ENCODE measurements at places on chromosomes 1 and 21.

DNA sequence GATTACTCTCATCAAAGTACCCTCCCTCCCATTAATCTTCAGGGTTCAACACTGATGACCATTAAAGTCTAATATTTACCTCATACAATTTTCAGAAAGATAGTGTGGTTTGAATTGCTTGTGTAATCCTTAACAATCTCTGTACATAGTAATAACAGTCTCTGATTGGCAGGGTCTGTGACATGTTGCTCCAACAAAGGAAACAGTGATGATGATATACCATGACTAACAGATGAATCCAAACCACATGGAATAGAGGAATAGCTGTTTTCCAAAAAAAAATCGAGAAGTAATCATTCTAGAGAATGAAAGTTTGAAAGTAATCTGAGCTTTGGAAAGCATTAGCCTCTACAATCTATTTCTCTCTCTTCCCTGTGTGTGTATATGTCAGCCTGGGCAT is 610.1 kb upstream of the NEGR1 start:
- H3K4me3 ChIP-seq = no peak overlapping the region
- no peaks in the 10 kb centered on the region for H3K4me1 ChIP-seq
- H3K27me3 ChIP-seq = no peaks in the 10 kb centered on the region
- no peak for DNase-seq

DNA sequence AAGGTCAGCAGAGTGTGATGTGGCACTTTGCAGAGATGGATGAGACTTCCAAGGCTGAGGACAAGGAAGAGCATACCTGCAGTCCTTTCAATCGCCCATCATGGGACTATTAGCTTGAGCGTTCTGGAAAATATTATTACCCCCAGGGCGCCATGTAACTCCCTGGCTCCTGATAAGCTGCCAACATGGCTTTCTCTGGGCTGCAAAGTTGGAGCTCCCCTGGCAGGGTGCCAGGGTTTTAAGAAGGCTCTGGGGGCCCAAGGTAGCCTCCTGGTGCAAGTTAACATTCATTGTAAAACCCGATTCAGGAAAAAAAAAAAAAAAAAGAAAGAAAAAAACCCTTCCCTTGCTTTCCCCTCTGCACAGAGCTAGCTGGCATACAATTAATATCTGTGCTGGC is 196.7 kb downstream of the PBX1 start:
- no peak overlapping the region for H3K4me3 ChIP-seq
- H3K27me3 ChIP-seq = no peaks in the 10 kb centered on the region
- H3K36me3 ChIP-seq = peaks cover 1% of the 10 kb centered on the region
- H3K27ac ChIP-seq = no peak overlapping the region
- peaks cover 7% of the 10 kb centered on the region for H3K4me1 ChIP-seq

GRCh38 chr1:83673312-83673711 is 325.6 kb downstream of the TTLL7 start:
- no peak for DNase-seq
- no peak overlapping the region for H3K27ac ChIP-seq
- H3K4me3 ChIP-seq = no peak overlapping the region
- H3K36me3 ChIP-seq = peaks cover 8% of the 10 kb centered on the region
- H3K27me3 ChIP-seq = no peaks in the 10 kb centered on the region

- no peak for DNase-seq
- no peaks in the 10 kb centered on the region for H3K36me3 ChIP-seq
- no peaks in the 10 kb centered on the region for H3K4me1 ChIP-seq
- H3K27ac ChIP-seq = no peak overlapping the region
- no peaks in the 10 kb centered on the region for H3K27me3 ChIP-seq
Measured at GRCh38 chr1:78894811-78895210, 111.7 kb downstream of the ADGRL4 start.

DNA sequence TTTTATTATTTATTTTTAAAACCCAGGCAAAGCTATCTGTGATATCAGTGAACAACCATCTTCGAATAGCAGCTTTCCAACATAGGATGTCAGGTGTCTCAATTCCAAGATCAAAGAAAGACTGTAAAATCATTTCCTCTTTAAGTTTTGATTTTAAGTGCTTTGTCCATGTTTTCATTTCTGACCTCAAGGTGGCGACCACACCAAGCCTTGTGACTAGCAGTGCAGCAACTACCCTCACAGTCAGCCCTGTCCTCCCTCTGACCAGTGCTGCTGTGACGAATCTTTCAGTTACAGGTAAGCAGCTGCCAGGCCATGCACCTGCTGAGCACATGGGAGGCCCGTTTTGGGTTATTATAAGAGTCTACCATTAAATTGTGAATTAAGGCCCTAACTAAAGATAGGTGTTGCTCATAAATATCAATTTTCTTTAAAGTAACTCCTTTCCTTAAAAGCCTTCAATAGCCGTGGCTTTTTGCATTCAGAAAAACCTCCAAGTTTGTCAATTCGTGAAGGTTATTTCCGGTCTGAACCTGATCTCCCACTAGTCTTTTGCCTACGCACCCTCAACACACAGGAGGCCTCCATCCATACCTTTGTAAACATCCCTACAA is 117.0 kb downstream of the CD247 start:
- H3K27ac ChIP-seq = no peak overlapping the region
- no peak overlapping the region for H3K4me3 ChIP-seq
- no peaks in the 10 kb centered on the region for H3K27me3 ChIP-seq
- H3K4me1 ChIP-seq = no peaks in the 10 kb centered on the region

GRCh38 chr1:187948170-187948794 is 1119.5 kb downstream of the PLA2G4A start:
- DNase-seq = no peak
- no peaks in the 10 kb centered on the region for H3K4me1 ChIP-seq
- no peak overlapping the region for H3K4me3 ChIP-seq
- H3K27ac ChIP-seq = no peak overlapping the region
- H3K27me3 ChIP-seq = no peaks in the 10 kb centered on the region

GRCh38 chr1:186978596-186979556 is 150.1 kb downstream of the PLA2G4A start:
- H3K27ac ChIP-seq = no peak overlapping the region
- DNase-seq = no peak
- H3K4me1 ChIP-seq = peaks cover 2% of the 10 kb centered on the region
- H3K4me3 ChIP-seq = no peak overlapping the region
- no peaks in the 10 kb centered on the region for H3K27me3 ChIP-seq
- H3K36me3 ChIP-seq = no peaks in the 10 kb centered on the region

DNA sequence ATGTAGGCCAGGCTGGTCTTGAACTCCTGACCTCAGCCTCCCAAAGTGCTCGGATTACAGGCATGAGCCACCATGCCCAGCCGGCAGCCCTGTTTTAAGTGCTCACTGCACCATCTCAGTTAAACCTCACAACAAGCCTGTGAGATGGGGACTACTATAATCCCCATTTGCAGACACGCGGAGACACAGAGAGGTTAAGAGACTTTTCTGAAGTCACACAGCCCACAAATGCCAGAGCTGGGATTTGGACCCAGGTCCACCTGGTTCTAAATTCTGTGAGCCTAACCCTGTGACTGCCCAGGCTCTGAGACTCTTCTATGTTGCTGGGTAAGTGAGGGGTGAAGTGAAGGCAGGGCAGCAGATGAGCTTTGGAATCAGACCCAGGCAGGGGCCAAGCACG is 6.4 kb downstream of the PADI1 start:
- H3K4me1 ChIP-seq = no peaks in the 10 kb centered on the region
- no peaks in the 10 kb centered on the region for H3K27me3 ChIP-seq
- no peak overlapping the region for H3K27ac ChIP-seq
- DNase-seq = no peak
- H3K4me3 ChIP-seq = no peak overlapping the region

- no peaks in the 10 kb centered on the region for H3K27me3 ChIP-seq
- no peaks in the 10 kb centered on the region for H3K36me3 ChIP-seq
- DNase-seq = no peak
- H3K27ac ChIP-seq = no peak overlapping the region
- peaks cover 4% of the 10 kb centered on the region for H3K4me1 ChIP-seq
Measured at GRCh38 chr1:197842646-197843045, 59.8 kb upstream of the C1orf53 start.

DNA sequence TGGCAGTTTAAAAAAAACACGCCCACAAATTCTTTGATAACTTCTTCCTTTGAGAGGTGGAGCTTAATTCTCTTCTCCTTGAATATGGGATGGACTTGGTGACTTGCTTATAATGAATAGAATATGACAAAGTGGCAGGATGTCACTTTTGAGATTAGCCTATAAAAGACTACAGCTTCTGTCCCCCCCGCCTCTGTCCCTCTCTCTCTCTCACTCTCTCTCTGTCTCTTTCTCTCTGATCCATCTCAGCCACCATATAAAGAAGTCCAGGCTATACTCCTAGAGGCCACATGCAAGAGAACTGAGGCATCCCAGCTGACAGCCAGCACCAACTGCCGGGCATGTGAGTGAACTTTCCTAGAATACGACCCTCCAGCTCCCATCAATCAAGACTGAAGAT is 7.7 kb upstream of the DMBX1 start:
- H3K4me3 ChIP-seq = no peak overlapping the region
- no peaks in the 10 kb centered on the region for H3K36me3 ChIP-seq
- H3K27me3 ChIP-seq = peaks cover 20% of the 10 kb centered on the region

DNA sequence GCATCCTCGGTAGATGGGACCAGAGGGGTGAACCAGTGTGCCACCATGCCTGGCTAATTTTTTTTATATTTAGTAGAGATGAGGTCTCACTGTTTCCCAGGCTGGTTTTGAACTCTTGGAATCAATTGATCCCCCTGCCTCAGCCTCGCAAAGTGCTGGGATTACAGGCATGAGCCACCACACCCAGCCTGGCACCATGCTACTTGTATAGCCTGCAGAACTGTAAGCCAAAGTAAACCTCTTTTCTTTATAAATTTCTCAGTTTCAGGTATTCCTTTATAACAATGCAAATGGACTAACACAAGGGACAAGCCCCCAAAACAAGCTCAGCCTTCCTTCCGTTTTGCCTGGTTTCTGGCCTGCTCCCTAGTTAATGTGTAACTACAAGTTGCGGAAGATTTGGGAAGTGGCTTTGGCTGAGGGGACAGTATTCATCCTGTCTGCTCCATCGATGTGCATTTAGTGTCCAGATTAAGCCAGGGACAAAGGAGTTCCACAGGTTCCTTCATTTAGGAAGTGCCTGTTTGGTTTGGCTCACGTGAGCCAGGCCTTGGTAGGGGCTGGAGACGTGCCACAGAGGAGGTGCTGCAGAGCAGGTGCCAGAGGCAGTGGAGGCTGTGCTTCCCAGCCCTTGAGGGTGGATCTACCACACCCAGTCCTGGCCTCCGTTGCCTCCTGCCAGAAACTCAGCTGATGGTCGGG is 4.4 kb downstream of the AVPR1B start:
- H3K4me1 ChIP-seq = no peaks in the 10 kb centered on the region
- DNase-seq = no peak

DNA sequence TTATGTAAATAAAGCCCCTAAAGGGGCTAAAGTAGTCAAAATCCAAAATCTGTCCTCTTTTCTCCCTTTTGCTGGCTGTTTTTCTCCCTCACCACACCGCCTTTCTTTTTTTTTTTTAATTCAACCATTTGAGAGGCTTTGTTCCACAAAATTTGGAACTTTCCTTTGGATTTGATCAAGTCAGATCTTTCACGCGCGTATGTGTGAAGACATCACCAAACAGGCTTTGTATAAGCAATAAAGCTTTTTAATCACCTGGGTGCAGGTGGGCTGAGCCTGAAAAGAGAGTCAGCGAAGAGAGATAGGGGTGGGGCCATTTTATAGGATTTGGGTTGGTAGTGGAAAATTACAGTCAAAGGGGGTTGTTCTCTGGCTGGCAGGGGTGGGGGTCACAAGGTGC is 5.3 kb upstream of the HPDL start:
- peak overlapping the region; percentile 60 for H3K27ac ChIP-seq
- no peaks in the 10 kb centered on the region for H3K27me3 ChIP-seq
- no peak for DNase-seq
- peak overlapping the region; percentile 27 for H3K4me3 ChIP-seq
- H3K36me3 ChIP-seq = 0 out of 2 replicates have a peak, but pooled peaks cover 3% of the 10 kb centered on the region

DNA sequence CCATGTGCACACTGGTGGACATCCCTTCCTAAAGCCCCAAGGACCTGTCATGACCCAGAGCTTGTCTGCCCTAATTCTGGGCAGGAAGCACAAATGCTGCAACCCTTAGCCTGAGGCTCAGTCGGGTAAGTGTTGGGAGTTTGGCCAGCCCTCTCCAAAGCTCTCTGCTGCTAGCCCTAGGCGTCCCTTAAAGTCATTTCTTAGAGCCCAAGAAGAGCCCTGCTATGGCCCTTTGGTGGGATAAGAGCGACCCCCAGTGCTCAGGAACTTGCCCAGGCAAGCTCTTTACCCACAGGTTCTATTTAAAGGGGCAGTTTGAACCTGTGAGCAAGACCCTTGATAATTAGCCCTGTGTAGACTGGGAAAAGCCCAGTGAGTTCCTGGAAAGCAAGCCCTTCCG is 356.8 kb downstream of the RRAGC start:
- no peaks in the 10 kb centered on the region for H3K27me3 ChIP-seq
- no peaks in the 10 kb centered on the region for H3K36me3 ChIP-seq
- peak; percentile 87 for DNase-seq
- H3K27ac ChIP-seq = no peak overlapping the region

DNA sequence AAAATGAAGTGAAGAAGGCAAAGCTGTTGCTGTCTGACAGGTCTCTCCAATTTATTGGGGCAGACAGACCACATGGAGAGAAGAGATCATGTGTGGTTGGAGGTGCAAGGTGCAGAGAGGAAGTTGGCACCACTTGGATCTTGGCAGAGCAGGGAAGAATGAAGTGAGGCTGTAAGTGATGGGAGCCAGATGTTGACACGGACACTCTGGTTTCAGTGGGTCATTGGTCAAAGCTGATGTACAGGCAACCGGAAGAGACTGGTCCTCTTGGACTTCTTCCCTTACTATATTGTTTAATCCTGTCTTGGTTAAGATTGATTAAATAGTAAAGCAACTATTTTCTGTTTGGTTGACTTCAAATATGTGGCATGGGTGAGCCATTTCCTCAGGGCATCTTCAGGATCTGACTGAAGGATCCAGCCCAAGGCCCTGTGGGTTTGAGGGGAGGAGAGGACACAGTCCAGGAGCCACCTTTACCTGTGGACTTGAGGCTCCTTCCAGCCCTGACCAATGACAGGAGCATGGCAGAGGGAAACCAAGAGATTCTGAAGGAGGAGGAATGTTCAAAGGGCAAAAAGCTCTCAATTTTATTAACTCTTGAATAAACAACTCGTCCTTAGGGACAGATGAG is 49.4 kb downstream of the NENF start:
- no peaks in the 10 kb centered on the region for H3K27me3 ChIP-seq
- no peak overlapping the region for H3K4me3 ChIP-seq
- H3K27ac ChIP-seq = no peak overlapping the region
- DNase-seq = no peak
- no peaks in the 10 kb centered on the region for H3K4me1 ChIP-seq

- no peaks in the 10 kb centered on the region for H3K36me3 ChIP-seq
- H3K4me1 ChIP-seq = no peaks in the 10 kb centered on the region
- H3K27me3 ChIP-seq = no peaks in the 10 kb centered on the region
Measured at GRCh38 chr1:12197483-12197880, 30.7 kb downstream of the TNFRSF1B start.

DNA sequence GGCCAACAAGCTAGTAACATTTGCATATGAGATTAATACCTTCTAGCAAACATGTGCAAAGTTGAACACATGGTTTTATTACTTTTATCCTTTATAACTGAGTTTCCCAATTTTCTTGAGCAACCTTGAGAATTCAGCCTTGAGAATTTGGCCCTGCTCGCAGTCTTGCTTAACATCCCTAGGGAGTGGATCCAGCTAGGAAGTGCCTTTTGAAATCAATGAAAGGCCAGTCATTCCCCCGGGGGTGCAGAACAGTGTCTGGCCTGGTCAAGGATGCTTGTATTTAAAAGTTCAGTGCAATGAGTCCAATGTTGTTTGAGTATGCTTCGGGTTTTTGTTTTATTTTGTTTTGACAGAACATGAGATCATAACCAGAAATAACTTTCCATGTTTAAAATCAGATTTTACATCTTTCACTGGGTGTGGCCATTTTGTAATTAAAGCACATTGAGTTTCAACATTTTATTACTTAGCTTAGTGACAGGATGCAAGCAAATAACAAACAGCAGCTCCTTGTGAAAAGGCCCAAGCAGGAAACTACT is 16.7 kb downstream of the PALMD start:
- H3K27me3 ChIP-seq = no peaks in the 10 kb centered on the region
- DNase-seq = no peak
- no peak overlapping the region for H3K27ac ChIP-seq
- H3K4me1 ChIP-seq = peaks cover 2% of the 10 kb centered on the region
- no peaks in the 10 kb centered on the region for H3K36me3 ChIP-seq
- H3K4me3 ChIP-seq = no peak overlapping the region
